ENCODE measurements at places on chromosomes 5 and 9.

DNA sequence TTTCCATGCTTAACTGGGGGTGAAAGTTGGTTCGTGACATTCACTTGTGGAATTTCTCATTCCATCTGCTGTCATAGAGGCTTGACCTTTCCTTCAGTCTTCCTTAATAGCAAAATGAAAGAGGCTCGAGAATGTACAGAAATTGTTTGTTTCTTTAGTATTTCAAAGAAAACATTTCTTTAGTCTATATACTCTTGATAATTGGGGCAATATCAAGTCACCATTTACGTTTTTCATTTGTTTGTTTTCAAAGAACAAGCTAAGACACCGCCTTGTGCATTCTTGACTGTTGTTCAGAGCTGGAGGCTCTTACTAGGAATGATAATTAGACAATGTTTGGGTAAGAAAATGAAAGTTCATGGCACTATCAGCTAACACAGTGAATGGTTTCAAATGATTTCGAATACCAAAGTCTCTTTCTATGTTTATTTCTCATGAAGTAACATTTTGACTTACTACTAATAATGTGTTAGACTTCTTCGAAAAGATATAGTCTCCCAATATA is 835.4 kb downstream of the SEMA5A start:
- no peak for DNase-seq

GRCh38 chr5:93019896-93020295 is 561.1 kb downstream of the NR2F1-AS1 start:
- DNase-seq, result no peak

DNA sequence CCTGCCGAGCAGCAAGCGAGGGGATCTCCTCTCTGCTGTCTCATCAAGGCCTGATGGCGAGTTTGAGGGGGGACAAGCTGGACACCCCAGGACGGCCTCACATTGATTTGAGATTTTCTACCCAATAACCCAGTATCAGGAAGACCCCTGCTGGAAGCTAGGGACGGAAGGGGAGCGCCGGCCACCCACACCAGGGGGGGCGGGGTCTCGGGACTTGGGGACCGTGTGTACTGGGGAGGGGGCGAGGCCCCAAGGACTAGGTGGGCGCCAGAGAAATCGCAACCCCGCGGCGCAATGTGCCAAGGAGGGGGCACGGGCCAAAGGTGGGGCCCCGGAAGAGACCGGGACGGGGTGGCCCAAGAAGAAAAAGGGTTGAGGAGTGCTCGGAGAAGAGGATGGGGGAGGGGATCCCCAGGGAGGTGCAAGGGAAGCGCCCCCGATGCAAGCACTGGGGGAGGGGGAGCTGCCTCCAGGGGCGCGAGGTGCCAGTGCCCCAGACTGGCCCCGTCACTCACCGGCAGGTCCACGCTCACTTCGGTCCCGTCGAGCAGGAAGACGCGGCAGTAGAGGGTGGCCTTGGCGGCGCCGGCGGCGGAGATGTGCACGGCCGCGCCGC is 1.1 kb downstream of the EPB41L4B start:
- no peak for DNase-seq

GRCh38 chr9:93244510-93245436 is 60.8 kb downstream of the WNK2 start:
- DNase-seq, result no peak

GRCh38 chr9:73753171-73753570 is 601.5 kb downstream of the ANXA1 start:
- DNase-seq, result no peak

- no peak for DNase-seq
These were observed 447.3 kb downstream of the ARHGEF28 start for GRCh38 chr5:74073257-74073656.

Data from stimulated activated CD8-positive, alpha-beta memory T cell treated with anti-CD3 and anti-CD28 coated beads, Interleukin-4, amount 100 ng/mL, for 1 hour (primary cell).